ENCODE measurements at places on chromosomes 5 and 9. TPM values are rescaled to one million over a fixed set of nuclear protein-coding genes. Genes with fewer than 3 reads are reported as not detected.

TMEM174 gene
- total RNA-seq: not detected

OR1J2 gene
- not detected for total RNA-seq

NEUROG1 gene
- total RNA-seq: not detected

SMIM32 gene
- not detected for total RNA-seq

SPINK6 gene
- total RNA-seq: not detected

All from A549 treated with ZK216348 at 1 μM for 4 hours (cell line).